ENCODE measurements at places on chromosomes 11 and 22. TPM values are rescaled to one million over a fixed set of nuclear protein-coding genes. Genes with fewer than 3 reads are reported as not detected.

- H3K36me3 ChIP-seq = no peaks in the 10 kb centered on the region
- H3K4me3 ChIP-seq = no peak overlapping the region
- H3K27ac ChIP-seq = no peak overlapping the region
- peaks cover 7% of the 10 kb centered on the region for H3K4me1 ChIP-seq
Observed at GRCh38 chr11:6240781-6241180, 1.9 kb downstream of the CNGA4 start.

DNA sequence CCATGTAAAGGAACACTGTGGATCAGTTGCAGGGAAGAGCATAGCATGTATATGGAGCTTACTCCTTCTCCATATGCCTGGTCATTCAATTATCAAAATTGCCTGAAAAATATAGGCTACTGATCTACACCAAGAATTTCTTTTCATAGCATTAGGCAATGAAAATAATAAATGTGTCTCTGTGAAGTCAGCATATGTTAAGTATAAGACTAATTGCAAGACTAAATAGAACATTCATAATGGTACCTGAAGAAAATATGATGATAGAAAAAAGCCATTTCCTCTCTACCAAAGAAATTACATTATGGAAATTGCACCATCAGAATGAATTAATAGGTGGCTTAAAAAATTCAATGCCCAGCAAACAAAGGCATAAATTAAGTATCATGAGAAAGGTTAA is 584.7 kb downstream of the NELL1 start:
- no peaks in the 10 kb centered on the region for H3K27me3 ChIP-seq
- no peak overlapping the region for H3K4me3 ChIP-seq
- no peaks in the 10 kb centered on the region for H3K36me3 ChIP-seq

- no peak for DNase-seq
- no peak overlapping the region for H3K4me3 ChIP-seq
- no peak overlapping the region for H3K27ac ChIP-seq
- H3K27me3 ChIP-seq = no peaks in the 10 kb centered on the region
Observed at GRCh38 chr22:48980409-48980808, 847.3 kb downstream of the BRD1 start.

AIFM3 gene
- 0.59 TPM for polyA plus RNA-seq

PYGM gene
- polyA plus RNA-seq = 0.05 TPM

OR56A1 gene
- not detected for polyA plus RNA-seq

Data from keratinocyte (primary cell).